Muscle of arm (tissue), 14 donors: ENCODE measurements at places on chromosomes 3 and 15.

DNA sequence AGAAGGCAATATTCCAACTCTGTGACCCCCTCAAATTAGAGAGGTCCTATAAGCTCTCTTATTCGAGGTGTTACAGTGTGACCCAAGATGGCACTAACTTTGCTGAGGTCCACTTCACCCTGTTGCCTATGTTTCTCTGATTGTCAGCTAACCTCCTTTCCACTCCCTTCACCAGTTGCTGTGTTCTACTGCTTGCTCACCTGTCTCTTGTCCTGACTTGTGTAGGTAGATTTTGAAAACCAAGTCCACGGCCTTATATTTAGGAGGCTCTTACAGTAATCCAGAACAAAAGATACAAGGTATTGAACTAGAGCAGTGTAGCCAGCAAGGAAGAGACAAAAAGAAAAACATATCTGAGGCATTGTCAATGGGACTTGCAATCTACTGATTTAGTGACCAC, 20.1 kb upstream of the GSK3B start:
- no peak for DNase-seq

GRCh38 chr3:120280026-120280425, 5.0 kb downstream of the GPR156 start:
- no peak for DNase-seq

GRCh38 chr3:168951368-168951767, 712.1 kb downstream of the MECOM start:
- DNase-seq: no peak

DNA sequence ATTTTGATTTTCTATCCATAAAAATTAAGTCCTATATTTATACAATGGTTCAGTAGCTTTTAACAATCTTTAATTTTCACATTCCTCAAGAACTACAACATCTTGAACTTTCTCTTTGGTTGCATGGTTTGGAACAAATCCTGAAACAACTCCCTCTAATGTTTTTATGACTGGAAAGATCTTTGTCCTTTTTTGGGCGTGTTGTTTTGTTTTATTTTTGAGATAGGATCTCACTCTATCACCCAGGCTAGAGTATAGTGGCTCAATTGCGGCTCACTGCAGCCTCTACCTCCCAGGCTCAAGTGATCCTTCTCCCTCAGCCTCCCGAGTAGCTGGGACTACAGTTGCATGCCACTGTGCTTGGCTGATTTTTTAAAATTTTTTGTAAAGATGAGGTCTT, 4.0 kb downstream of the STX19 start:
- no peak for DNase-seq

- no peak for DNase-seq
These were observed 52.4 kb downstream of the GASK1A start for GRCh38 chr3:43031485-43031884.

DNA sequence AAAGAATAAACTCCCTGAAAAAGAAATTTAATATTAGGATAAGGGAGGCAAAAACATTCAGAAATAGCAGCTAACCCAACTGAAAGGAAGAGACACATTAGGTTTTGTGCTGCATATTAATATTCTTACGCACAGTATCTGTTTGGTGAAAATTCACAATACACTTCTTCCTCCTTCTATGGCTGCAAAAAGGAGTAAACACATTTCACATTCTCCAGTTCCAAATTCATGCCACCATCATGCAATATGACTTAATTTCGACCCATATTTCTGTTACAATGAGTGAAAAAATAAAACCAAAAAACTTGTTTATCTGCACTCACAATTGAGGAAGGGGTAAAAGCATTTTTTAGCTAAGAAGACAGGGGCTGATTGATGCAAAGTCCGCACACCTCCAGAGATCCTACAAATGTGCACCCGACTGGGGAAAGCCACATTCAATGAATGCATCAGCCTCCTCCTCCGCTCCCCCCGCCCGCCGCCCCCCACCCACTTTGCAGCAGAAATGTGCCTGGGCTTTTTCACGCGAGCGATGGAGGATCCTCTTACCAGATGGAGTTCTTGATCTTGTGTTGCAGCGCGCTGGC, 1.0 kb downstream of the RFX7 start:
- no peak for DNase-seq

GRCh38 chr3:47073685-47074084, 90.2 kb downstream of the SETD2 start:
- DNase-seq: no peak

DNA sequence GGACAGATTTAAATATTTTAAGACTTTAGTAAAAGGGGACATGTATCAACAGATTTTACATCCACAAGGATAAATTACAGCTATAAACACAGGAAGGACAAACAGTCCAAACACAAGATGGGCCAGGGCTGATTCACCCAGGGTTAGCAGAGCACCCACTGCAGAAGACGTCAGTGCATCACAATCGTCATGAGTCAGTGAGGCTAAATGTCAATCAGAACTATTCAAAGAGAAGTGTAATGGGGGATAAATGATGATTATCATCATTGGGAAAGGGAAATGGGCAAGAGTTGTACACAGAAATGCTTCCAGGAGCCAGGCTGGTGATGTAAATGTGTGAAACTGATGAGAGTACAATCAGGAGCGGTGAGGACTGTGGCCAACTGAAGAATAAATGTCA, 226.8 kb downstream of the PLCL2 start:
- DNase-seq: no peak

- DNase-seq: no peak
These were observed 63.0 kb downstream of the NCEH1 start for GRCh38 chr3:172647823-172648222.

- no peak for DNase-seq
These were observed 94.3 kb upstream of the ARPP21 start for GRCh38 chr3:35544976-35545375.

DNA sequence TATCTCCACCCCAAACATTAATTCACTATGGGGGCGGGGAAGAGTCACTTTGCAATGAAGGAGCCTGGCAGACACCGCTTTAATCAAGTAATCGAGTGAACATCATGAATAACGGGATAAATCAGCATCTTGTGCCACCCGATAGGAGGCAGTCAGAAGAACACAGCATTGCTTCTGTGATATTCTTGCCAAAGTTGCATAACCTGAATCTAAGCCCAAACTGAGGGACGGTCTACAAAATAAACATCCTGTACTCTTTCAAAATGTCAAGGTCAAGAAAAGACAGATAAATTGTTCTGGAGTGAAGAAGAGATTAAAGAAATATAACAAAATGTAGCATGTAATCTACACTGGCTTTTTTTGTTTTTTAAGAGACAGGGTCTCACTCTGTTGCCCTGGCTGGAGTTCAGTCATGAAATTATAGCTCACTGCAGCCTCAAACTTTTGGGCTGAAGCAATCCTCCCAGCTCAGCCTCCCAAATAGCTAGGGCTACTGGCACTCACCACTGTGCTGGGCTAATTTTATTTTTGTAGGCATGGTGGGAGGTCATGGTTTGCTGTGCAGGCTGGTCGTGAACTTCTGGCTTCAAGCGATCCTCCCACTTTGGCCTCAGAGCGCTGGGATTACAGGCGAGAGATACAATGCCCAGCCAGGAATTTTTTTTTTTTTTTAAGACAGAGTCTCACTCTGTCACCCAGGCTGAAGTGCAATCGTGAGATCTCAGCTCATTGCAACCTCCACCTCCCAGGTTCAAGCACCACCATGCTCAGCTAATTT, 20.1 kb upstream of the VWA5B2 start:
- DNase-seq: no peak

DNA sequence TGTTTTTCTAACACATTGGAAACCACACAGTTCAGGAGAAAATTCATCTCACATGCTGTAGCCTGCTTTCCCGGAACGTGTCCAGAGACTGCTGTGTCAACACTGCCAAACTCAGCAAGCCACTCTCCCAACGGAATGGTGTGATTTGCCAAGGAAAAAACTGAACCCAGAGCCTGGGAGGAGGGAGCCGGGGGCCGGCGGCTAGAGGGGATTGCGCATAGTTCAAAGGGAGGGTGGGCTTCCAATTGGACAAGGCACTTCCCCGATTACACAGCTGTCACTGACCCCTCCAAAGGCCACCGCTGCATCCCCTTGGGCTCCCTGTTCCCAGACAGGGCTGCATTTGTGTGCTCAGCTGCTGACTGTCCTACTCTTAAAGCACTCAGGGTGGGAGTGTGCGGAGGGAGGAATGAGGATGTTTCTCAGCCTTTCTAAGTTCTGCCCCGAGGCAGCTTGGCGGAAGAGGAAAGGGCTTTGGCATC, 256.2 kb downstream of the ZNF621 start:
- peak; percentile 93 for DNase-seq

GRCh38 chr15:79887054-79887930, 9.5 kb downstream of the MTHFS start:
- DNase-seq: no peak

- DNase-seq: no peak
These were observed 10.5 kb downstream of the FILIP1L start for GRCh38 chr3:100103558-100104441.

- no peak for DNase-seq
These were observed 6.9 kb downstream of the NIPA2 start for GRCh38 chr15:22845289-22845900.

GRCh38 chr3:134985864-134986715, 191.0 kb downstream of the EPHB1 start:
- DNase-seq: peak; percentile 39

- DNase-seq: no peak
These were observed 23.1 kb downstream of the AADAC start for GRCh38 chr3:151837057-151837456.

DNA sequence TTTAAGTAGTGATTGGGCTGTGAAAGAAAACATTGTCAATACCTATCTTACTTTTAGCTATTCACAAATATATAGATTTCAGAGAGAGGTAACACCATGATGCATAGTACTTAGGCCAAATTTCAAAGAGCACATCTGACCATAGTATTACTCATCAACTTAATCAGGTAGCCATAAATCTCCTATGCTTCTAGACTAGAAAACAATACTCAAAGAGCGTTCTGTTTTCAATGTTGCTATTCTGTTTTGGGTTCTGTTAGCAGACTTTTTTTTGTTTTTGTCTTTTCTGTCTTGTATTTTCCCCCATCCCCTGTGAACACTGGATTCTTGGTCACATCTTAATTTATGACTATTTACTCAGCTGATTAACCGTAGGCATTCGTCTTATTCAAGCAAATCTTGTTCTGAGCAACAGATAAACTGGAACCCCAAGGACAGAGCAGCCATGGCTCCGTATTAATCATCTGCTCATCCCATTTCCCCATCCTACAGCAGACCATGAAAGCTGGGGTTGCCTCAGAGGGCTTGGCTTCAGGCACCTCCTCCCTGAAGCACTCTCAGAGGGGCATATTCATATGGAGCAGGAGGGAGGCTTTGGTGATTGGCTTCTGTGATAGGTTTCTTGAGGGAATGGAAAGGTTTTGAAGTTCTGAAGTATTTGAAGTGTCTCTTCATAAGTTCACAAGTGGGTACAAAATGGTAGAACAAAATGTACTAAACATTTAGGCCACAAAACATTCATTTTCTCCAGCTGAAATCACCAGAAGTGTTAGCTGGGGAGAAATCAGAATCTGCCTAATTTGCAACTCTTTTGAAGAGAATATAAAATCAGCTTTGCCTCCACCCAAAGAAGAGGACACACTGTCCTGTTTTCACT, 105.3 kb downstream of the TNIK start:
- no peak for DNase-seq

- no peak for DNase-seq
These were observed 32.2 kb downstream of the ANAPC13 start for GRCh38 chr3:134453631-134454030.

DNA sequence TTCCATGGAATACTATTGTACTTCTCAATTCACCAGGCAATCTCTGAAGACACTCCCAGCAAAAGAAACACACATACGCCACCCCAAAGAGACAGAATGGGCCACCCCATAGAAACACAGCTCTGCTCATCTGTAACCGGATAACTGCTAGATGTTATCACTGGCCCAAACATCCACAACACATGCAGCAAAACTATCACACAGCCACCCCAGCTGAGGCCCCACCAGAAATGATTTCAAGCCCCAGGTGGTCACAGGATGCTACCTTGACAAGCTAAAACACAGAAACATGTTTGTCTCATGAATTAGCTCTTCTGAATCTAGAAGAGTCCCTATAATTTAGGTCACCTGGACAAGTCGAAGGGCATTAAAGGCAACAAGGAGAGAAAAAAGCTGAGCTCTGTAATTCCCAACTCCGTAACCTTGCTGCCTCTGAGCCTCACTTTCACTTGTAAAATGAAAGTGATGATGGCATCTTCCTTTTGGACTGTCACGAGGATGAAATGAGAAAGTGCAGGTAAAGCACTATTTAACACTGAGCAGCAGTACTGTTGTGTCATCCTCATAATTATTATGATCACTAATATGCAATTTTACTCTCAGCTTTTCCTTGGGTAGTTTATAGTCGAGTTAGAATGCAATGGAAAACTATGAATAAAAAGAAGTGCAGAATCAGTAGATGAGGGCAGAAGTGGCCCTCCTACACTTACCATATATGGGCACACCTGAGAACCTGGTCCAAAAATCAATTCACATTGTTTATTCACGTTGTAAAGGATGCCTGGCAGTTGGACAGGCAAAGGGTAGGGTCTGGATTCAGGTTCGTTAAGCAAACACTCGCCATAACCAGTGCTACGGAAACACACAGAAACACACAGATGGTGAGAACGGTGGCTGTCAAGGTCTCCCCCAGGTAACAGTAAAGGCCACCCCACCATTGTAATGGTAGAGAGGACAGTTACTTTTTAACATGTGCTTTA, 38.6 kb downstream of the ADAMTS9 start:
- no peak for DNase-seq

- no peak for DNase-seq
These were observed 58.3 kb upstream of the ATG7 start for GRCh38 chr3:11213810-11214450.

- no peak for DNase-seq
These were observed at the start of gene LIPH for GRCh38 chr3:185552358-185552877. TSS of gene LIPH (minus strand) at chr3:185552588. CDS start at chr3:185552471, 117 bp downstream.

GRCh38 chr3:196995646-196996355, 27.2 kb upstream of the PIGZ start:
- no peak for DNase-seq

GRCh38 chr3:106379251-106379750, 510.5 kb upstream of the CBLB start:
- DNase-seq: no peak

GRCh38 chr3:14146381-14147065, 21.7 kb downstream of the TMEM43 start:
- DNase-seq: no peak

- DNase-seq: peak; percentile 79
These were observed 216.1 kb downstream of the ATP8B4 start for GRCh38 chr15:49902685-49903501.

DNA sequence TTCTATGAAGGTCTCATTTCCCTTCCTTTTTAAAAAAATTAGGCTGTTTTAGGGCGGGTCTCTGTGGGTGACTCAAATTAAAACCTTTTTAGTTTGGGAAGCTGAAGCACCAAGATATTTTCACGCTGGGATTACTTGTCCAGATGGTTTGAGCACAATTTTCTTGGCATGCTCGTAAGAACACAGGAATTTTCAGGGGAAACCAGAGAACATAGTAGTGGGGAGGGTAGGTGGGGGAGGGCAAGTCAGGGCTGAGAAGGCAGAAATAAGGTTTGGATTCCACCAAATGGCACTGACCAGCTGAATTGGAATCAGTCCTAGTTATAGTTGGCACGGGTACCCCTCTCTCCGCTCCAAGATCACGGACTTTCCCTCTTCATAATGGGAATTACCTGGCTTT, 97.3 kb upstream of the LRIG1 start:
- DNase-seq: peak; percentile 66
